ENCODE measurements at places on chromosomes 2 and 18.

- DNase-seq, result peak; percentile 41
These were observed 27.7 kb upstream of the MAPRE3 start for GRCh38 chr2:26942543-26943295.

DNA sequence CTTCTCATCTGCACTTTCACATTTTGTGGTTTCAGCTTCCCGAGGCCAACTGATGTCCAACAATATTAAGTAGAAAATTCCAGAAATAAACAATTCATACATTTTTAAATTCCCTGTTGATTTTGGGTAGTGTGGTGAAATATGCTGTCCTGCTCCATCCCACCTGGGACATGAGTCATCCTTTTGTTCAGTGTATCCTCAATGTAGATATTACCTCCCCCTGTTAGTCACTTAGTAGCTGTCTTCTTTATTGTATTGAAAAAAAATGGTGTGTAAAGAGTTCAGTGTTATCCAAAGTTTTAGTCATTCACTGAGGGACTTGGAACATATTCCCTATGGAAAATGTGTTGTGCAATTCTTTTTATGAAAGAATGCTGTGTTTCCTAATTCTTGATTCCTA lies 348.1 kb downstream of the SOCS6 start:
- no peak for DNase-seq

- DNase-seq, result no peak
These were observed 180.1 kb upstream of the SPOPL start for GRCh38 chr2:138321458-138321857.

GRCh38 chr2:111669928-111670695 lies 213.9 kb downstream of the ANAPC1 start:
- no peak for DNase-seq

GRCh38 chr2:219661197-219661954 lies 33.9 kb downstream of the SLC4A3 start:
- peak; percentile 49 for DNase-seq

DNA sequence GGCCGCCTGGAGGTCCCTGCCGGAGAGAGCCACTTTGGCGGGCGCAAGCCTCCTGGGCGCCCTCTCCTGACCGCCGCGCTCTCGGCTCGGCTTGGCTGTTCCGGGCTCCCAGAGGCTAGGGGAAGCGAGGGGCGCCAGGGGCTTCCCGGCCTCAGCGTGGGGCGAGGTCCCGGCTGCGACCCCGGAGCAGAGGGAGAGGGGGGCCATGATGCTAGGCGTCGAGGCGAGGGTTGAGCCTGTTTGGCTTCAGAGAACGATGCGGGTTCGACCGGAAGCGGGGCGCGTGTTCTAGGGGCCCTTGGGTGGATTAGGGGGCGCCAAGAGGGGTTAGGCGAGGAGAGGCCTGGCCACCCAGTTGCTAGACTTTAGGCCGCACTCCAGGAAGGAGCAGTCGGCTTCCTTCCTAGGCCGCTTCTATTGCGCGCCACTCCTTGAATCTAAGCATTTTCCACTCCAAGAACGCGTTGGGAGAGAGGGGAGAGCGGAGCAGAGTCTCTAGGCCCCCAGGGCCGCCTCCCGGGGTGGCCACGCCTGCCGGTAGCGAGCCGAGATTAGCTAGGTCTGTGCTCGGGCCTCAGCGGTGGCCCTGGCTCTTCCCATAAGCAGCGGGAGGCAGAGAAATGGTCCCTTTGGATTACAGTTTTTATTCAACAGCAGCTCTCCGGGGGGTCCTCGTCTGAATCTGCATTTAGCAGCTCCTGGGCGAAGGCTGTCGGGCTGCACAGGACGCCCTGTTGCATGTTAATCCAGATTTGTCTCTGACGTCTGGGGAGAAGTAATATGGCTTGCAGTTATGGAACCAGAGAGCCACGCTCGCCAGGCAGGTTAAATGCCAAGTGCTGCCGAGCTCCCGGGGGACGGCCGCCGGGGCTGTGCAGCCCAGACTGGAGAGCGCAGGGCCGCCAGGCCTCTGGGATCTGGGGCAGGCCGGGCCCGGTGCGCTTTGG lies 11.3 kb downstream of the MEIS1 start:
- no peak for DNase-seq

DNA sequence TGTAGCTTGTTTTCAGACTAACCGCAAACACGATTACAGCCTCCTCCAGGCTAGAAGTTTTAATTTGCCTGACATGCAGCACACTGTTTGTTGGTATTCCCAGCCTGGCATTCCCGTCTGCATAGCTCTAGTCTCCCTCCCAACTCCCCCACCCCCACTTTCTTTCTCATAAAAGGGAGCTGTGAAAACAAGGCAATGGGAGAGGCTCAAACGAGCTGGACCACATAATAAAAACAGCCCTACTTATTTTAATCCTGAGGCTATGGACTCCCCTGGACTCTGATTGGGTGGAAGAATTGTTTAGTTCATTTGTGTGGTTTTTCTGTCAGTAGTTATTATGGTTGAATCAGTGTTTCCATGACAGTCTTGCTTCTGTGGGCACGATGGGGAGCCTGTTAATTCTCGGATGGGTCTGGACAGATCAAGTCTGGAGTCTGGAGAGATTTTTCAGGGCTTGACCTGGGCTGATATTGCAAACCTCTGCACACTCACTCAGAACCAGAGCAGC lies 1.2 kb downstream of the STON1 start:
- peak; percentile 91 for DNase-seq

DNA sequence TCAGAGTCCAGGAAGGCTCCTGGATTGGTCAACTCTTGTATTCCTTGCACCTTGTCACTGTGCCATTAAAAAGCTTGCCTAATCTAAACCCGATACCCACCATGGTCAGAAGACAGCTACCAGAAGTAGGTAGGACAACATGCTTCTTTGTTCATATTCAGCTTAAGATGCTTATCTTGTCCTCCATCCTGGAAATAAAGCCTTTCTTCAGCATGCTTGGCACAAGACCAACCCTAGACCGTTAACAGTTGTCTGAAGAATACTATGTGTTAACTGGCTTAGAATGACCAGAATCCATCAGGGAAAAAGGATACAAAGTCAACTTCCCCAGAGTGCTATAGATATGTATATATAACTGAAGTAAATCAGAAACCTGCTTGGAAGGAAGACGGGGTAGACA lies 193.9 kb downstream of the ZRANB3 start:
- DNase-seq, result peak; percentile 7

DNA sequence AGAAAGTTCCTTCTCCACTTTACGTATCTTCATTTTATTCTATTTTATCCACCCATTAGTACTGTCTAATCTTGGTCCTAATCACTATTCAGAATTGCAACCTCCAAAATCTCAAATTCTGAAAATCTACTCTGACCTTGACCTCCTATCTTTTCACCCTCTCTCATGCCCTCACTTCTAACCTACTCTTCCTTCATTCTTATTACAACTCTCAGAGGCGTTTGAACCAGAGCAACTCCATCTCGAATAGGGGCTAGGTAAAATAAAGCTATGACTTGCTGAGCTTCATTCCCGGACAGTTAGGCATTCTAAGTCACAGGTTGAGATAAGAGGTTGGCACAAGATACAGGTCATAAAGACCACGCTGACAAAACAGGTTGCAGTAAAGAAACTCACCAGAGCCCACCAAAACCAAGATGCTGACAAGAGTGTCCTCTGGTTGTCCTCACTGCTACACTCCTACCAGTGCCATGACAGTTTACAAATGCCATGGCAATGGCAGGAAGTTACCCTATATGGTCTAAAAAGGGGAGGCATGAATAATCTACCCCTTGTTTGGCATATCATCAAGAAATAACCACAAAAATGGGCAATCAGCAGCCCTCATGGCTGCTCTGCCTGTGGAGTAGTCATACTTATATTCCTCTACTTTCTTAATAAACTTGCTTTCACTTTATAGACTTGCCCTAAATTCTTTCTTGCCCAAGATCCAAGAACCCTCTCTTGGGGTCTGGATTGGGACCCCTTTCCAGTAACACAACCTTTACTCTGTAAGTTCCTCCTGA lies 11.4 kb downstream of the CCDC88A start:
- peak; percentile 39 for DNase-seq

GRCh38 chr2:127985026-127985734 lies 42.7 kb downstream of the SAP130 start:
- DNase-seq, result peak; percentile 6

DNA sequence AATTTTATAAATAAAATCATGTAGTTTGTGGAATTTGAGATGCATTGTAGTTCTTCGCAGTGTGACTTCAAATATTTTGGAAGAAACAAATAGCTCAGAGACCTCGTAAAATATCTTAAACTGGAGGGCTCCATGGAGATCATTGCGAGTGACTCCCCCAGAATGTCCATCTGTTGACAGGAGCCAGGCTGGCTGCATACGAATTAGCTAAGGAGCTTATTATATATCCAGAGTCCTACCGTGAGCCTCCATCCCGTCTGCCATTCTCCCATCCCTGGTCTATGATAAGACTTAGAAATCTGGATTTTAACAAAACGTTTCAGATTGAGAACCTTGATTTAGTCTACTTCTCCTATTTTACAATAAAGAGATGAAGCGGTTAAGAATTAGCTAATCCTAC lies 80.2 kb downstream of the MSH2 start:
- DNase-seq, result no peak

DNA sequence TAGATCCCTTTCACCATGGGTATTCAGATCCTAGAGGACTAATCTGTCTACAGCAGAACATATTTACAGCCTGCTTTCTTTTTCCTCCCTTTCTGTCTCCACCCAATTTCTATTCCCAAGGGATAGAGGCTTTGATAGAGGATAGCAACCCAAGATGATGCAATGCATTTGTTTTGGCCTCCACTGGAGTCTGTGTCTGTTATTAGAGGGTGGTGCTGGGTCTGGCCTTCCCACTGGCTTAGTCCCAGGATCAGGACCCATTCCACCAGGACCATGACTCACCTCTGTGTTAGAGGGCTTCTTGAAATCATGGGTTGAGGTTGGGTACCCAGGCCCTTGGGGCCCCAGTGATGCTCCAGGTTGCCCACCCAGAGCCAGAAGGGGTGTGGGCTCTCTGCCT lies 239.7 kb upstream of the TNP1 start:
- no peak for DNase-seq

DNA sequence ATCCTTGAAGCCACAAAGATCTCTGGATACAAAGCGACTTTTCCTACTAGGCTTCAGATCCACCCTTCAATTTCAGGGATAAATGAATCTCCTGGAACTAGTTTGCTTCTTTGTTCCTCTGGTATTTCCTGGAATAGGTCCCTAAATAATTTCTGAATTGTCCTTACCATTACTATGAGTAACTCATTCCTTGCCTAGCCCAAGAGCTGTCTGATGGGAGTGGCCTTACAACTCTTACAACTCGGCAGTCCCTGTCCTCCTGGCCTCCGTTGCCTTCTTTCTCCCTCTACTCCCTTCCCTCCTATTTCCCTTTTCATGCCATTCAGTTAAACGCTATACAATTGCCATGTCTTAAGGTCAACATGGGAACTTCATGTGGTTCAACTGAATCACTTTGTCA lies 98.2 kb upstream of the FHL2 start:
- DNase-seq, result no peak

GRCh38 chr18:12702221-12703095 lies at the start of the genes CEP76 and PSMG2:
TSS of gene CEP76 (minus strand) at chr18:12702723. CDS start at chr18:12702548, 175 bp downstream.
TSS of gene PSMG2 (plus strand) at chr18:12703042. CDS start at chr18:12703108, 66 bp downstream.
- peak; percentile 91 for DNase-seq

- DNase-seq, result peak; percentile 70
These were observed 742 bp downstream of the PXDN start for GRCh38 chr2:1743396-1744150.

DNA sequence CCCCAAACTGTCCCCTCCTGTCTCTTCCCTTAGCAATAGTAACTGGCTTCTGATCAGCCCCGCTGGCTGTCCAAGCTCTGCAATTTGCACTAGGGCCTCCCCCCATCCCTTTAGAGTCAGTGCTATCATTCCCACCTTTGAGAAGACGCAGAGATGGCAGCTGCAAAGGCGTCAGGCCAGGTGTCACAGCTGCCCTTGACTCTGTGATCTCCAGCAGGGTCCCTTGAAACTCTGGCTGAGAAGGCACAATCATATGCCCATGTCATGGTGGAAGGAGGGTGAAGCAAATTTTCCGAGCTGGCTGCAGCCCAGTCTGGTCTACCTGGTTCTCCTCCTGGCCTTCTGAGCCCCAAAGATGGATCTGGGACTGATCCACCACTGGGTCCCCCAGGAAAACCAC lies 49.2 kb upstream of the TEX51 start:
- no peak for DNase-seq

DNA sequence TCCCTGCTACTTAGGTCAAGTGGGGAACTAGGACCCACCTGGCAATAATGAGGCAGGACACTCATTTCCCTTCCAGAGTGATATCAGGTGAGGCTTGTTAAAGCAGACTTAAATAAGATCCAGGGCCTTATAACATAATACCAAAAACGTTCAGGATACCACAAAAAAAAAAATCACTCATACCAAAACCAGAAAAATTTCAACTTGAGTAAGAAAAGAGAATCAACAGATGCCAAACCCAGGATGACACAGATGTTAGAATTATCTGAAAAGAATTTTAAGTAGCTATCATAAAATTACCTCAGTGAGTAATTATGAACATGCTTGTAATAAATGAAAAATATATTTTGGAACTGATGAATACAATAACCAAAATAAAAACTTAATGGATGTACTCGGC lies 255.6 kb upstream of the OSR1 start:
- DNase-seq, result no peak

DNA sequence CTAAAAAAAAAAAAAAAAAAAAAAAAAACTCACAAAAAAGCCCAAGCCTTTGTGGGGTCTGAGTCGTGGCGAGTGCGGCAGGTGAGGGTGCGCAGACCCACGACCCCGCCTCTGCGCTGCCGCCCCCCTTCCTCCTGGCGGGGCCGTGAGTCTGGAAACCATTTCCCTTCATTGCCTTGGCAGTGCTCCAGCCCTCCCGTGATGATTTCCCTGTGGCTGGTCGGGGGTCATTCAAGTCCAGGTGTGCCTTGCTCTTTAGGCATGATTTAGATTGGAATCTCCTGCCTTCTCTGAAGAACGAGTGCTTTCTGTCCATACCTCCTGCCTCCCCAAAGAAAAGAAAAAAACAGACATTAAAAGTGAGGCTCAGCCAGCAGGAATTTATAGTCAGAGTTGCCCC lies 161.8 kb downstream of the FAM210A start:
- DNase-seq, result no peak

- no peak for DNase-seq
These were observed 5.4 kb upstream of the STAT1 start for GRCh38 chr2:191019376-191019775.

GRCh38 chr18:43350176-43350575 lies 72.9 kb upstream of the SYT4 start:
- no peak for DNase-seq

GRCh38 chr2:95310651-95311050 lies 13.5 kb downstream of the KCNIP3 start:
- no peak for DNase-seq

GRCh38 chr2:144922519-144922918 lies 402.6 kb upstream of the ZEB2 start:
- DNase-seq, result no peak
